ENCODE measurements at places on chromosomes 11 and 22. TPM values are rescaled to one million over a fixed set of nuclear protein-coding genes. Genes with fewer than 3 reads are reported as not detected.

DNA sequence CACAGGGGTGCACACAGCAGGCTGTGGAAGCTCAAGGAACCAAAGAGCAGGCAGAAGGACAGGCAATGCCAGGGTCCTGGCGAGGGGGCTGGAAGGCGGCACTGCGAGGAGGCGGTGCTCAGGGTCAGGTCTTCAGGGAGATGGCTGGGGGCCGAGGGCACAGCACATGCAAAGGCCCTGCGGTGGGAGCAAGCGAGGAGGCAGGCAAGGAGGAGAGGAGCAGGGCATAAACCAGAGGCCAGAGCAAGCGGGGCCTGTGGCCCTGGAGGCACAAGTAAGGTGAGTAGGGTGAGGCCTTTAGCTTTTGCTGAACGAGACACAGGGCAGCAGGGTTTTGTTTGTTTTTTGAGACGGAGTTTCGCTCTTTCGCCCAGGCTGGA lies 126.9 kb downstream of the ARHGAP8 start:
- no peak for DNase-seq

GRCh38 chr22:27210111-27210730 lies 552.8 kb downstream of the MIAT start:
- DNase-seq, result no peak

DNA sequence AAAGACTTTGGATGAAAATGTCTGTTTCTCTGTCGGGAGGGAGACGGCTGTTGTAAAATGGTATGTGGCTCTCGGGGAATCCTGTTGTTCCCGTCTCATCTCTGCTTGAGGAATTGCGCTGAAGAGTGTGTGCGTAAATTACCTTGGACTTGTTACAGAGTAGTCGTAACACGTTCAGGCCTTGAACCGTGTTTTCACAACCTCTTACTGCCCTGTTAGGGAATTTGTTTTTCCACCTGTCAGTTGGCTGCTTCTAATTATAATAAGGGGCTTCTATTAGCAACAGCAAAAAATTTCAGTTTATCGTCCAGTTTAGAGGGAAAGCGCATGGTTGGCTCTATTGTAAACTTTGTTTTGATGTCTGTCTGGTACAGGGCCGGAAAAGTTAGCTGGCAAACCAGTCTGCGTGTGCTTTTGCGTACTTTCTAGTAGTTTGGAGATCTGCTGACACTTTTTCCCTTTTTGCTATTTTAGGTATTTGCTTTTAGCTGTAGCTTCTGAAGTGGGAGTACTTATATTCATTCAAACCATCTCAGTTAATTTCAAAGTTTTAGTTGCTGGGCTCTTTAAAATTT lies 1.5 kb downstream of the HIPK3 start:
- DNase-seq, result peak; percentile 56

- no peak for DNase-seq
These were observed 796.3 kb upstream of the RAG2 start for GRCh38 chr11:37394236-37394870.

DNA sequence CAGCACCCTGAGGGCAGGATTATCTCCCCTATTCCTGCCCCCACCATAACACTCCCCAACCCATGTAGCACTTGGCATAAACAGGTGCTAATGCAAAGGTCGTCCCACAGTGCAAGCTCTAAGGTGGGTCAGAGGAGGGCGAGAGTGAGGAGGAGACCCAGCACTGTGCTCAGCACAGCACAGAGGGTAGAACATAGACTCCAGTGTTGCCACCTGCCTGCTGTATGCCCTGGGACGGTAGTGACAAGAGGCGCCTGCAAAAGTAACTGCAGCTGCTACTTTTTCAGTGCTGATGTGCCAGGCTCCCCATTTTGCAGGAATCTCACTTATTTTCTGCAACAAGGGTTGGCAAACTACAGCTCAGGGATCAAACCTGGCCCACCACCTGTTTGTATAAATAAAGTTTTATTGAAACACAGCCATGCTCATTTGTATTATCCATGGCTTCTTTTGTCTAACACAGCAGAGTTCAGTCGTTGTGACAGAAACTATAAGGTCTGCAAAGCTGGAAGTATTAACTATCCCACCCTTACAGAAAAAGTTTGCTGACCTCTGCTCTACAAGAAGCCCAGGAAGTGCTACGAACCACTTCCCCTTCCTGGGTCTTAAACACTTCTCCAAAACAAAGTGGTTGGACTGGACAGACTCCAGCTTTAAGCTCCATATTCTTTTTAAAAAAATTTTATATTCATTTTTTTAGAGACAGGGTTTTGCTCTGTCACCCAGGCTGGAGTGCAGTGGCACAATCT lies 16.9 kb upstream of the CDC42BPG start:
- DNase-seq, result no peak

GRCh38 chr11:17277024-17277584 lies 565 bp downstream of the NUCB2 start:
- peak; percentile 63 for DNase-seq

DNA sequence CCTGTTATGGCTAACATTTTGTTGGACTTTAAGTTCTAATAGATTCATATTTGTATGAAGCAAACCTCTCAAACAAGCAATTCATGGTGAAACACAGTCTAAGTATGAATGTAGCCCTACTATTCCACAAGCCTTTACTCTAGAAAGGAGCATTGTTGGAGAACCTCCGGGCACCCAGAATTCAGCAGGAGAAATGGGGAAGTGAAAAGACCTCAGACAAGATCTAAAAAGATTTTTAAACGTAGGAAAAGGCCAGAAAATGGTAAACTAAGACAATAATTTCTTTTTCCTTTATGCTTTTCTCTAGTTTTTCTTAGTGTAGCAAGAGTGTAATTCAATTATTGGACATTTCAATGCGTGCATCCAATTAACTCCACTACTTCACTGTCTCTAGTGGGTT lies 426.4 kb downstream of the INSC start:
- DNase-seq, result no peak

DNA sequence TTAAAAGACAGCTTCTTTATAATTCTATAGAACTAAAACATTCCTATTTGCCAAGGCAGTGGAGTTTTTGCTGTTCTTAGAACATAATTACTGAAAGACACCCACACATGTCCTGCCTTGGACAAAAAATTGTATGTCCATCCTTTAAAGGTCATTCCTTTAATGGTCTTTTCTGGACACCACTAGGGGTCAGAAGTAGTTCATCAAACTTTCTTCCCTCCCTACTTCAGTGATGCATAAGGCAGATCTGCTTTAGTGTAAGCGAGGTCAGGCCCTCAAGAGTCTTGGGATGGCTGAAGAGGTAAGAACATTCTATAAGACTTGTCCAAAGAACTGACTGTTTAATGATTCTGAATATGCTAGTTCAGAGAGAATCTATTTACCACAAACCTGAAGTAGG lies 4.3 kb upstream of the OR51V1 start:
- DNase-seq, result peak; percentile 90

DNA sequence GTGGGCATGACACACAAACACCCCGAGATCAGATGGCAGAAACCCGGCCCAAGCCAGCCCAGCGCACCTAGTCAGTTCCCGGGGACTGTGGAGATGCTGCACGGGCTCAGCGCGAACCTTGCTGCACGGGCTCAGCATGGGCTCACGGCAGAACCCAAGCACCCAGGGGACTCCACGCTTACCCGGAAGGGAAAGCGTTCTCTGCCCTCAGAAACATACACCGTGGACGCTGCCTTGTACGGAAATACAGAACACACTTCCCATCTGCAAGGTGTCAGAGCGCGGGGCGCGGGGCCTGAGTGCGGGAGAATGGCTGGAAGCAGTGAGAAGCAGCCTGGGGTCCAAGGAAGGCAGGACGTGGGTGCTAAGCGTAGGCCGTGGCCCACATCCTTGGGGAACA lies 319.9 kb downstream of the NTM start:
- DNase-seq, result no peak

DNA sequence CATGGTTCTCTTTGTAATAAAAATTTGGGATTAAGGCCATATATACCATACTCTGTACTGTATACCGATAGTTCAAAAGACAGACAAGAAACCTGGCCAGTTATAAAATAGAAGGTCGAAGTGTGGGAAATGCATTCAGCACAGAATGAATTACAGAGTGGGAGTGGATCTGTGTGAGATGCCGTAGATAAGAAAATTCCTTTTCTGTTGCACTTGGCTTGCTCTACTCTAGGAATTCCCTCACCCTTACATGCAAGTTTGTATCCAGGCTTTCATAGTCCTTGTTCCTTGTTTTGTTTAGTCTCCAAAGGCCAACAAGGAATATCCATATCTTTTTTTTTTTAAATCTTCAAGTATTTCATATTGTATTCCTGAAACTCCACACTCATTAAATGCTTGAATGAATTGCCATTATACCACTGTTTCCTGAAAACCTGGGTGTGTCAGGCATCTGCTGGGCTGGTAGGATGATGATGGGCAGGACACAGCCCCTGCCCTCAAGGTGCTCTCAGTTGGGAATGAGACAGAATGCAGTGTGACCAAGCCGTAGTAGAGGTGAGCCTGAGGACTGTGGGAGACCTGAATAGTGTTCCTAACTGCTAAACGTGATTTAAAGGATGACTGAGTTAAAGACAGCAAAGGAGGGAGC lies 53.5 kb downstream of the TEAD1 start:
- DNase-seq, result peak; percentile 76

DNA sequence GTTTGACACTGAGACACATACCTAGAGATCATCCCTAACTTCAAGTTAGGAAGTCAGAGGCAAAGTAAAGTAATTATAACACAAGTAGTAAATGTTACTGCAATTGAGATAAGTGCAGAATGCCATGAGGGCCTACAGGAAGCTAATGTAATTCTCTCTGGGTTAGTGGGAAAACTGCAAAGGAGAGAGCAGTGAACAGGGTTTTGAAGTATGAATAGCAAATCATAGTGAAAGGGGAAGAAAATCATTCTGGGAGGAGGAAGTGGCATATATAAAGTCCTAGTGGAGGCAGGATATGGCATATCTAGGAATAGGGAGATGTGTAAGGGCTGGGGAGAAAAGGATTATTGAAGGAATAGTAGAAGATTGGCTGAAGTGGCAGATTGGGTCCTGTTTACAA lies 27.9 kb downstream of the RNF169 start:
- no peak for DNase-seq

DNA sequence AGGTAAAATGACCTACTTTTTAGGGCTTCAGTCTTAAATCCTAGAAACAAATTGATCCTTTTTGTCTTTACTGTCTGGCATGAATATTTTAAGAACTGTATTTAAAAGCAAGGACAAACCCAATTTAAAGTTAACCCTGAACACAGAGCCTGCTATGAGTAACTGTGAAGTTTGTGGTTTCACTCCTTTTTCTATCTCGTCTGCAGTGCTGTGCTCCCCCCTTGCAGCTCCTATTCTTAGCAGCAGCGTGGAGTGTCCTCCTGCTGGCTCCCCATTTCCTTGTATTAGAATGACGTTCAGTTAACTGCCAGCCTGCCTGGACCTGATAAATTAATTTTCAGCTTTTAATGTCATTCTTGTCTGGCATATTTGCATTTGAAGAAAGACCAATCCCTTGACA lies 40.0 kb upstream of the LRRC4C start:
- no peak for DNase-seq

DNA sequence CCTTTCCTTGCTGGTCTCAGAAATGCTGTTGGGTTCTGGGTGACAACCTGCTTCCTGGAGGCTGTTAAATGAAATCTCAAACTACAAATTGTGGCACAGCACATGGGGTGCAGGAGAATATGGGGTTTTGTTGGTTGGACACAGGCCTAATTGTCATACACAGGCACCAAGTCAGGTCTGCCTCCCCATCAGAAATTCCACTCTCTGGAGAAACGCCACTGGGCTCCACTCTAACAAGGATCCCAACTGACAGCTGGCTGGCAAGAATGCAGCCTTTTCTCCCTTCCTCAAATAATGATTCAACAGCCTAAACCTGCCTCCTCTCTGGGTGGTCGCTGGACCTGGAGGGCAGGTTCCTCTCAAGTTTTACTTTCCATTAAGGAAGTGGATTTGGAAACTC lies 177.8 kb upstream of the NARS2 start:
- no peak for DNase-seq

GRCh38 chr11:35367491-35367890 lies 51.9 kb downstream of the SLC1A2 start:
- DNase-seq, result peak; percentile 92

- no peak for DNase-seq
These were observed 509.0 kb upstream of the LARGE1 start for GRCh38 chr22:34429314-34429713.

GRCh38 chr22:20095521-20095920 lies 15.5 kb downstream of the DGCR8 start:
- no peak for DNase-seq

SCGB1C1 gene
- polyA plus RNA-seq, result not detected

OSM gene
- not detected for polyA plus RNA-seq

SYT13 gene
- not detected for polyA plus RNA-seq

CBX6 gene
- polyA plus RNA-seq, result 19.9 TPM

EIF1AD gene
- polyA plus RNA-seq, result 30.0 TPM

CCDC89 gene
- 4.0 TPM for polyA plus RNA-seq

TUBA8 gene
- polyA plus RNA-seq, result 2.8 TPM

SERPING1 gene
- polyA plus RNA-seq, result 30.7 TPM

APOL5 gene
- 0.19 TPM for polyA plus RNA-seq

GPHA2 gene
- not detected for polyA plus RNA-seq

CEP126 gene
- polyA plus RNA-seq, result 0.83 TPM

MYH9 gene
- polyA plus RNA-seq, result 507 TPM

SGSM1 gene
- not detected for polyA plus RNA-seq

MUC6 gene
- polyA plus RNA-seq, result not detected
